ENCODE measurements at places on chromosomes 3 and 15.

DNA sequence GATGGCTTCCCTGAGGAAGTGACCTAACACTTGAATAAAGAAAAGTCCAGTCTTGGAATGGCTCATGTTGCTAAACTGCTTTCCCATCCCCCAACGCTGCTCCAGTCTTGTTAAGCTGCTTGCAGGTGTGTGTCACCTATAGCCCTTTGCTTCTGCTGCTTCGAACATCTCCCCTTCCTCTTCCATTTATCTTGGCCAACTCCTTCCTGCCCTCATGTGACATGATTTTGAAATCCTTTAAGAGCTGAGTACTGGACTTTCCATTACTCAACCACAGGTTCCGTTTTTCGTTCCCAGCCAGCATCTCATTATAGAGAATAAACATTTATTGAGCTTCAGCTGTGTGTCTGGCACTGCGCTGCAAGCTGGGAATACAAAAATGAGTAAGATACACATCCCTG lies 1.7 kb downstream of the ATG7 start:
- DNase-seq = peak; percentile 23

DNA sequence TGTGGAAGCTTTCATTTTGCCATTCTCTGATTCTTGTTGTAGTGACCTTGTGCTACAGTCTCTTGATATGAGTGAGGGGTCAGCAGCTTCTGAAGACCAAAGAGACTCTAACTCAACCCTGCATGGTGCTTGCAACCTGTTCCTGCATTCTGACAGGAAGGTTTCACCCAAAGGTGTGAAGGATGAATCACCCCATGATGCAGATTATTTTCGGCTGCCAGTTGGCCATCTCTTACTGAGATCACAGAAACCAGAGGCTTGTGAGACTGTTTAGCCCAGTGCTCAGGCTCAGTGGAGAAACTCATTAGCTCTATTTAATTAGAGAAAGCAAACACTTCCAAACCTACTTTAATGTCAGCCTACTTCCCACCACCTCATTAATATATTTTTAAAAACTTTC lies 29.2 kb upstream of the TPRG1 start:
- DNase-seq = peak; percentile 59

- DNase-seq = no peak
Measured at GRCh38 chr3:60954048-60954447, 297.2 kb downstream of the FHIT start.

GRCh38 chr3:12898965-12899755 lies 57.8 kb upstream of the RPL32 start:
- DNase-seq = no peak

DNA sequence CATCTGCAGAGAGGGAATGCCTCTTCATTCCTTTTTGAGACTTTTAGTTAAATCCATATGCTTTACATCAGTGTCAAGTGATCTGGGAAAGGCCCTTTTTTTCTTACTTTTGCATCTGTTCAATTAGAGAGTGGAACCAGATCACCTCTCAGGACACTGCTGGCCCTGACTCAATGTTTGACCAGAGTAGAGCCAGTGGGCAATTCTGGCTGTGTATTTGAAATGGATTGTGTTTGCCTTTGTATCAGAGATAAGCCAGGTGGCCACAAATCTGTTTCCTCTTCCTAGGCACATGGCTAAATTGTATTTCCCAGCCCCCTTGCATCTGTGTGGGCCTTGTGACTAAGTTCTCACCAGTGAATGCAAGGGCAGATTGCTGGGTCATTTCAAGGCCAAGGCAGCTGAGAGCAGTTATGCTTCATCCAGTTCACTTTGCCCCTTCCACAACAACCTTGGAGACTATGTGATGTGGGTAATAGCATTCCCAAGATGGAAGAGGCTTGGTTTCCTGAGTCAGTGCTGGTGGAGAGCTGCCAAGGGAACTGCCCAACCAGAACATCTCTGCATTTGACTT lies 75.6 kb upstream of the CACNA2D3 start:
- no peak for DNase-seq

DNA sequence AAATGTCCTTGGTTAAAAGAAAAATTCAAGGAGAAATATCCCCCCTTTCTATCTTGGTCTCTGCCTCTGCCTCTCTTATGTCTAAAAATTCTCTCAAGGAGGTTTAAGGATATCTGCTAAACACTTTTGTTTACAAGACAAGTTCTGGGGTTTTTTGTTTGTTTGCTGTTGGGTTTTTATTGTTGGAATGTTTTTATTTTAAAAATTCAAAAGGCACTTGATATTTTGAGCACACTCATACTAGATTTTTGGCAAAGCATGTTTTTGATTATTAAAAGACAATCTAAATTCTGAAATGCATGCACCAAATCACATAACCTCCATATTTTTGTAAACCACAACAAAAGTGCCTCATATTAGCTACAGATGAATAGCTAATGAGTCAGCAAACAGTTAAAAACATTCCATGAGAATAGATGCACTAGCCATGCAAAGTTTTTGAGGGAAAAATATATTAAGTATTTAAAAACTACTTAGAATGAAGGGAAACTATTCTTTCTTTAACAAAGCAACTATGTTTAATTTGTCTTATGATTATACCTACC lies 84.6 kb downstream of the ZBTB20 start:
- no peak for DNase-seq

DNA sequence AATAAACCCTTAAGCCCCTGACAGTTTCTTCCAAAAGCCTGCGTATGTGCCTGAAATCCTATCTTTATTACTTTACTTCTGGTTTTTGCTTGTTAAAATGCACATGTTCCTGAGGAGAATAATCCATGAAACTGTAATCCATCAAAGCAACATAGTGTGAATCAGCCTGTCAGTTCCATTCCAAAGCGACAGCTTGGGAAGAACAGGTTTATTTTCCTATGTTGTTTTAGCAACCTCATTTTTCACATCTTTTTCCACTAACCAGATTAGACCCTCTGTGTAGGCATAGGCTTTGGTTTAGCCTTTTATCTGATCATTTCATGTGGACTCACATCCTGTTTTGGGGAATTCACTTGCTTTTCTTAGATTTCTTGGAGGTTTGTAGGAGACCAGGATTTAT lies 988.0 kb downstream of the SQOR start:
- no peak for DNase-seq

- no peak for DNase-seq
Measured at GRCh38 chr15:42102646-42103235, 8.4 kb upstream of the PLA2G4D start.

GRCh38 chr15:69606144-69606543 lies 153.5 kb downstream of the RPLP1 start:
- DNase-seq = no peak

- DNase-seq = peak; percentile 55
Measured at GRCh38 chr3:4722103-4722502, 229.0 kb downstream of the ITPR1 start.
